Astrocyte (in vitro differentiated cells and primary cell): ENCODE measurements at places on chromosomes 3 and 15.

GRCh38 chr3:5016211-5017161 lies 37.2 kb downstream of the BHLHE40 start:
- DNase-seq, result peak; percentile 79

DNA sequence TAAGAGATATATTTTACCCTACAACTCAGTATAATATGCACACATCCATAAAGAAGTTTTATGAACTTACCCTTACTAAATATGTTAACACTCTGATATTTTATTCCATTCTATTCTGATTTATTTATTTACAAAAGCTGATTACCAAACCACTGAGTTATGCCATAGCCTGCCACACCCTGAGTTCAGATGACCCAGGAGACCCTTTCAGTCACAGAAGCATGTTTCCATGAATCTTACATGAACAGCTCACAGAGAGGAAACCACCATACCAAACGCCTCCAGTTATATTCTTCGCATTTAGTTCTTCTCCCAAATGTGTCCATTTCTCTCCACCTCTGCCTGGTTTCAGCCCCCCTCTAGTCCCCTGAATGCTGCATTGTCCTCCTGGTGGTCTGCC lies 103.5 kb downstream of the SEMA5B start:
- DNase-seq, result no peak

DNA sequence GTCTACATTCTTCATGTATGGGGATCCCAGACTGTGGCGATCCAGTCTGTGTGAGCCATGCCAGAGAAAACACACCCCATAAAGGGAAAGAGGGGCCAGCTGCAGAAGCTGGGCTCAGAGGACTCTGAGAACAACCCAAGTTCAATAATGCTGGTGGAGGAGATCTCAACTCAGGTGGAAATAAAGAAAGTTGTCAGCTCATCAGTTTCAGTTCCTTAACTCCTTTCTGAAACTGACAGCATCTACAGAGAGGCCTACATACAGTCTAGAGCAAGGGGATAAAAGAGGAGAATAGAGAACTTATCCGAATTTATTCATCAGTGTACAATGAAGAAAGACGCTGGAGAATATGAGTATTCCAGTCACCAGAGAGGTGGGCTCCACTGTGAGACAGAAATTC lies 77.0 kb downstream of the NTRK3 start:
- no peak for DNase-seq

DNA sequence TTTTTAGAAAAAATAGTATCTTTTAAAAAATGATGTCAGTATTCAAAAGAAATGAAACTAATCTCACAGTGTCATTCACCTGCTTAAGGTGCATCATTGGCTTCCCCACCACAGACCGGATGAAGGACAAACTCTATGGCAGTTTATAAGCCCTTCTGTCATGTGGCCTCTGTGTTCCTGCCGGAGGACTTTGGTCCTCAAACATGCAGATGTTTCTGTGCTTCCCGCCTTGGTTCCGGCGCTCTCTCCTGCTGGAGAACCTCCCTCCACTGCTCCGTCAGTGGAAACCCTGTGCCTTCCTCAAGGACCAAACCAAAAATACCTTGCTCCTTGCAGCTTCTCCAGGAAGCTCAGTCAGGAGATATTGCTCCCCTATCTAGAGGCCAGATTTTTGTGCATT lies 326.3 kb downstream of the UACA start:
- no peak for DNase-seq

DNA sequence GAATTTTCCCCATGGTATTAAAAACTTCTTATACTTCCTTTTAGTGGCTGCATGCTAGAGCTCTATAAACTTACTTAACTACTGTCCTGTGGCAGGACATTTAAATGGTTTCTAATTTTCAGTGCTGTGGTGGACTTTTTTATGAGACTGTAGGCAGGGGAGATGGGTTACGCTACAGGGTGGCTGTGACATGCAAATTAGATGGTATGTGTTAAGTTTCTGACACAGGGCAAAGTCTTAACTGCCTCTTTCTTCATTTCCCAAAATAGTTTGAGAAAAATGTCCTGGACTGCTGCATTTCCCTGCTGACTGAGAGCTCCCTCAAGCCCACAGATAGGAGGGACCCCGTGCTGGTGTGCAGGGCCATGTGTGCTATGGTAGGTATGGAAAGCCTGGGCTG lies 22.0 kb downstream of the TGM4 start:
- no peak for DNase-seq
